Smooth muscle cell of the coronary artery (primary cell): ENCODE measurements at places on chromosomes 6 and 20. TPM values are rescaled to one million over a fixed set of nuclear protein-coding genes. Genes with fewer than 3 reads are reported as not detected.

The MMP24 gene
- total RNA-seq = 0.23 and 0.38 TPM in 2 replicates

The CPNE5 gene
- 0.08 TPM in 1 of 2 replicates, not detected in the other for total RNA-seq

The UST gene
- 16.6 and 18.6 TPM in 2 replicates for total RNA-seq

The TP53TG5 gene
- 0.12 TPM in 1 of 2 replicates, not detected in the other for total RNA-seq

The RAET1G gene
- total RNA-seq = 0.23 and 3.3 TPM in 2 replicates

The ARMH2 gene
- total RNA-seq = not detected in 2 replicates

The KIF25 gene
- not detected in 2 replicates for total RNA-seq

The RAMACL gene
- total RNA-seq = 0.98 and 1.1 TPM in 2 replicates

The NHSL1 gene
- 3.5 and 5.9 TPM in 2 replicates for total RNA-seq
